Adrenal gland (tissue), 19 donors: ENCODE measurements at places on chromosomes 5 and 9. TPM values are rescaled to one million over a fixed set of nuclear protein-coding genes. Genes with fewer than 3 reads are reported as not detected.

- no peaks in the 10 kb centered on the region for H3K27me3 ChIP-seq
- no peaks in the 10 kb centered on the region for H3K36me3 ChIP-seq
- H3K27ac ChIP-seq, result no peak overlapping the region
Measured at GRCh38 chr5:72041654-72042053, 65.6 kb upstream of the MAP1B start.

DNA sequence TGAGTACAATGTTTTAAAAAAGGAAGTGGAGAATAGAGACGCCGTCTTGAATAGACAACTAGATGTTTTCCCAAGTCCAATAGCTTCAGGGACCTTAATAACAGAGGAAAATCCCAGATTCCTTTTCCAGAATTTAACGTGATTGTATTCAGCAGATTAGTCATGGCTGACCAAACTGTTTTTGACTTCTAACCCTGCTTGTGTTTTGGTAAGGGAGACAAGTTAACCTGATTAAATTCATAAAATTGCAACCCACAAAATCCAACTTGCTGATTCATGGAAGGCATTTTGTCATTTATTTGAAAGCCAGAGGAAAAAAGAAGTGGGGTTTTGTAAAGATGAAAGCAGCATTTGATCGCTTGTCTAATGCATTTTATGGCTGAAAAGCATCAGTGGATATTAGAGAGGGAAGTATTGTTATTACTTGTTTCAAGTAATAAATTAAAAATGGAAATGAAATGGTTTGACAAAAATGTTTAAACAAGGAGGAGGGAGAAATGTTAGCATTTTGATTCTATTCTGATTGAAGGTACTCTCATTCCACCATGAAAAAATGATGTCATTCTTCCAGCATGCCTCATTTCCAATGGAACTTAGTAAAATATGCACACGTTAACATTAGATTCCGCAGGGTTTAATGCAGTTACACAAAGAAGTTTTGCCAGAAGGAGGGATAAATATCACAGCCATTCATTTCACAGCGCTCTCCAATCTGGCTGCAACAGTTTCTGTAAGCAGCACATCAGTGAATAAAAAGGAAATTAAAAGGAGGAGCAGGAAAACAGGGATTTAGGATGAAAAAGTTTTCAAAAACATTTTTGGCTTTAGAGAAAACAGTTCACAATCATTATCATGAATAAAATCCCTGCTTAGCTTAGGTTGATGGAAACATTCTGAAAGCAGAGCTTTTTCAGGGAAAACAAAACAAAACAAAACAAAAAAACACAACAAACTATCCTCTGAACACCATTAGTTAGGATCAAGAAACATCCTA is 314.7 kb downstream of the PRR16 start:
- H3K27ac ChIP-seq, result no peak overlapping the region
- no peak for DNase-seq
- H3K27me3 ChIP-seq, result no peaks in the 10 kb centered on the region

- peaks cover 18% of the 10 kb centered on the region for H3K4me1 ChIP-seq
- H3K27ac ChIP-seq, result no peak overlapping the region
- no peak overlapping the region for H3K4me3 ChIP-seq
- no peaks in the 10 kb centered on the region for H3K27me3 ChIP-seq
- peak; percentile 12 for DNase-seq
Measured at GRCh38 chr9:109421026-109421970, 76.8 kb downstream of the PTPN3 start.

GRCh38 chr5:82205005-82205404 is 73.1 kb downstream of the RPS23 start:
- no peak overlapping the region for H3K4me3 ChIP-seq
- no peaks in the 10 kb centered on the region for H3K27me3 ChIP-seq
- no peak overlapping the region for H3K27ac ChIP-seq

GRCh38 chr9:70488098-70488792 is 73.8 kb upstream of the KLF9 start:
- DNase-seq, result no peak
- no peaks in the 10 kb centered on the region for H3K36me3 ChIP-seq
- peak overlapping the region; percentile 7 for H3K27ac ChIP-seq
- no peak overlapping the region for H3K4me3 ChIP-seq
- peaks cover 77% of the 10 kb centered on the region for H3K4me1 ChIP-seq
- H3K27me3 ChIP-seq, result no peaks in the 10 kb centered on the region

DNA sequence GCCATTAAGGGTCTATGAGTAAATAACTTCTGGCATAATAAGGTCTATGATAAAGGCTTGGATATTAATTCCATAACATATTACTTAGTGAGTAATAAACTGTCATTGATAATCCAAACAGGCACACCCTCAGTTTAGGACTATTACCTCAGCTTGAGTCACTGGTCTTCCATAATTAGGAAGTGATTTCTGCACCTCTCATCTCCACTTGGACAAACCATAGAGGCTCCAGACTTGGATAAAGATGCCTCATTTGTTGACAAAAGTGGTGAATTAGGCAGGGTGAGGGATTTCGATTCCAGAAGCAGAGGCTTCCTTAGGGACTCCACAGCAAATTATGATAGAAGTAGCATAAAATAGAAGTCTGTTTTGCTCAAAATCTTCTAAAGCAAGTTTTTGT is 127.5 kb upstream of the MTAP start:
- DNase-seq, result no peak
- no peak overlapping the region for H3K27ac ChIP-seq

The SOX30 gene
- total RNA-seq, result 0.14 TPM

The MYOZ3 gene
- 0.57 TPM for total RNA-seq

The PKD2L2 gene
- 0.52 TPM for total RNA-seq

The SMIM33 gene
- not detected for total RNA-seq

The GFRA3 gene
- total RNA-seq, result not detected

The JAKMIP2 gene
- 8.3 TPM for total RNA-seq

The ABLIM3 gene
- 16.8 TPM for total RNA-seq
